ENCODE measurements at places on chromosomes 16 and 17.

GRCh38 chr16:49701789-49702494 lies 154.0 kb downstream of the ZNF423 start:
- no peak for DNase-seq

- no peak for DNase-seq
Observed at GRCh38 chr17:17950806-17951205, 21.4 kb downstream of the TOM1L2 start.

DNA sequence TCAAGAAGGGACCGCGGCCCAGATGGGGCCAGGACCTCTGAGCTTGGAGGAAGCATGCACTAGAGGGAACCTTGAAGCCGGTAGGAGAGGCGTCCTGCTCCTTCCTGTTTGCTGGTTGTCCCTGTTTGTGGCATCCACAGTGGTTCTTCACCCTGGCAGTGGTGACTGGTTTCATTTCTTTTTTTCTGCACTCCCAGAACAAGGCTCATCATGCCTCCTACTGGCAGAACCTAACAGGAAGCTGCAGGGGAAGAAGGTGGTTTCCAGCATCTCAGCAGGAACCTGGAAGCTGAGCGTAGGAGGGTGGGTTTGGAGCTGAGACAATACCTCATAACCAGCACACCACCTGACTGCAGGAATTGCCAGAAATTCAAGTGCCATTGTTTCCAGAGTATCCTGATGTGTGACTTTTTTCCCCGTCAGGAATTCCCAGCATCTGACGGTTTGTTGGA lies 5.8 kb downstream of the TMEM231 start:
- no peak for DNase-seq

GRCh38 chr17:2700491-2701141 lies 10.9 kb downstream of the CLUH start:
- no peak for DNase-seq

DNA sequence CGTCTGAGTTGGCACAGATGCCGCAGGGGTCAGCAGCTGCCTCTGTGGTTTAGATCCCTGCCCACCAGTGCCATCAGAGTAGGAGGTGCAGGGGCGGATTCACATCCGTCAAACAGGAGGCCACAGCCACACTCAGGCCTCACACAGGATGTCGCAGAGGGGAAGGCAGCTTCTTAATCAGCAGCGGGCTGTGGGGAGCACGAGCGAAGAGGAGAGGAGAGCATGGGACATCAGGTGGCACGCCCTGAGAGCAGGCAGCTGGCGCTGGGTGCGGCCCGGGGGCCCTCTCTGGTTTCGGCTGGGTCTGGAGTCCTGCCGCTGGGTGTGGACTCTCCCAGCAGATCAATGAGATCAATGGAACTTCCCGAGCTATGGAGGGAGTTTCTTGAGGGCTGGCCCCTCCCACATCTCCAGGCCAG lies 9.6 kb downstream of the LLGL2 start:
- peak; percentile 82 for DNase-seq

DNA sequence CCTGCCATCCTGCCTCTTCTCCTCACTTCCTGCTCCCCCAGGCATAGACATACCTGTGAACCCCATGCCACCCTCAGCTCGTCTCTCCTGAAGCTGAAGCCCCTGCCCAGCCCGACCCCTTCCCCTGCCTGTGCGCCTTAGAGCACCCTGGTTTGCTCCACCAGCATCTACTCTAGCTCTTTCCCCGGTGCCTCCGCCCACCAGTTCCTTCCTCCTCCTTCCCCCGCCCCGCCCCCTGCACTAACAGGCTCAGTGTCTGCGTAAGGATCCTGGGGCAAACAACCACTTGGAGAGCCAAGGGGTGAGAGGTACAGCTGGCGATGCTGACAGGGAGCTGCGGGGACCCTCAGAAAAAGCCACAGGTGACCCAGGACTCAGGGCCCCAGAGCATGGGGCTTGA lies 1.9 kb downstream of the GPR142 start:
- peak; percentile 85 for DNase-seq

GRCh38 chr17:30336369-30337171 lies 2.7 kb upstream of the TMIGD1 start:
- DNase-seq: peak; percentile 78

- no peak for DNase-seq
Observed at GRCh38 chr17:40491486-40491885, 9.9 kb downstream of the TNS4 start.

DNA sequence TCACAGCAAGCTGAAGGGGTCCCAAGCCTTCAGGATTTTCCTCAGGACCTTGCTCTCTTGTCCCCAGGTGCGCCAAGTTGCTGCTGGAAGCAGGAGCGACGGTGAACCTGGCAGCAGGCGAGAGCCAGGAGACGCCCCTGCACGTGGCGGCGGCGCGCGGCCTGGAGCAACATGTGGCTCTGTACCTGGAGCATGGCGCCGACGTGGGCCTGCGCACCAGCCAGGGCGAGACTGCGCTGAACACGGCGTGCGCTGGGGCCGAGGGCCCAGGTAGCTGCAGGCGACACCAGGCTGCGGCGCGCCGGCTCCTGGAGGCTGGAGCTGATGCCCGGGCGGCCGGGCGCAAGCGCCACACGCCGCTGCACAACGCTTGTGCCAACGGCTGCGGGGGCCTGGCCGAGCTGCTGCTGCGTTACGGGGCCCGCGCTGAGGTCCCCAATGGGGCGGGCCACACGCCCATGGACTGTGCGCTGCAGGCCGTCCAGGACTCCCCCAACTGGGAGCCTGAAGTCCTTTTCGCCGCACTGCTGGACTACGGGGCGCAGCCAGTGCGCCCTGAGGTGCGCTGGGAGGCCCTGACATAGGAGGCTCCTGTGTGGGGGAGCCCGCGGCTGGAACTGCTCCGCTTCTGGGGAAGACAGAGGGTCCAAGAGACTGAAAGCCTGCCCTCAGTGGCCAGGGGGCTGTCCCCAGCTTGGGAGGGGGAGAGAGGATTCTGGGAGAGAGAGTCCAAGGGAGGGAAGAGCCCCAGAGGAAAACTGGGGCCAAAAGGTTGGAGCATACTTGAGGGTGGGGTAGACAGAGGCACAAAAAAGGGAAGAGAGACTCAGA lies 6.4 kb downstream of the ASB16 start:
- DNase-seq: no peak

- DNase-seq: no peak
Observed at GRCh38 chr17:66540131-66540781, 237.8 kb downstream of the PRKCA start.

DNA sequence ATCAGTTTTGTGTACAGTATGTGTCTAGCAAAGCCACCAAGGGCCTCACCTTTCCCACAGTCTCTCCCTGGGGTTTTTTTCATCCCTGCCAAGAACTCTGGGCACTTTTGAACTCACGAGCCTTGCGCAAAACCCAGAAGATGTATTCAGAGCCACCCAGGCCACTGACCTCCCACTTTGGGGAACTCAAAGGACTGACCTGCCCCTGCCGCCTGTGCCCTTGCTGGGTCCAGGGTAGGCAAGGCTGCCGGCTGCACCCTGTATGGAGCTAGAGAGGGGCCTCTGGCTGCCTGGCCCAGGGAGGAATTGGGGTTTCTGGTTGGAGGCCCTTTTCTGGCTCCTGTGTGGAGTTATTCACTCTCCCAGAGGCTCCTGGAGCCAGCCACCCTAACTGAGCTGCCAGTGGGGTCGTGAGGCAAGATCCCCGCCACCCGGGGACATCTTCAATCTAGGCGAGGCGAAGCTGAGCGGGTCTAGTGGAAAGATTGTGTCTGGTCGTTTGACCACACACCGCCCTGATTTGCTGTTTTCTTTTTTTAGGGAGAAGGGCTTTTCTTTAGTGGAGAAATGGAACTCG lies 1.9 kb downstream of the CDK5R1 start:
- no peak for DNase-seq

- no peak for DNase-seq
Observed at GRCh38 chr17:7403727-7403976, 245 bp downstream of the TMEM256 start.

DNA sequence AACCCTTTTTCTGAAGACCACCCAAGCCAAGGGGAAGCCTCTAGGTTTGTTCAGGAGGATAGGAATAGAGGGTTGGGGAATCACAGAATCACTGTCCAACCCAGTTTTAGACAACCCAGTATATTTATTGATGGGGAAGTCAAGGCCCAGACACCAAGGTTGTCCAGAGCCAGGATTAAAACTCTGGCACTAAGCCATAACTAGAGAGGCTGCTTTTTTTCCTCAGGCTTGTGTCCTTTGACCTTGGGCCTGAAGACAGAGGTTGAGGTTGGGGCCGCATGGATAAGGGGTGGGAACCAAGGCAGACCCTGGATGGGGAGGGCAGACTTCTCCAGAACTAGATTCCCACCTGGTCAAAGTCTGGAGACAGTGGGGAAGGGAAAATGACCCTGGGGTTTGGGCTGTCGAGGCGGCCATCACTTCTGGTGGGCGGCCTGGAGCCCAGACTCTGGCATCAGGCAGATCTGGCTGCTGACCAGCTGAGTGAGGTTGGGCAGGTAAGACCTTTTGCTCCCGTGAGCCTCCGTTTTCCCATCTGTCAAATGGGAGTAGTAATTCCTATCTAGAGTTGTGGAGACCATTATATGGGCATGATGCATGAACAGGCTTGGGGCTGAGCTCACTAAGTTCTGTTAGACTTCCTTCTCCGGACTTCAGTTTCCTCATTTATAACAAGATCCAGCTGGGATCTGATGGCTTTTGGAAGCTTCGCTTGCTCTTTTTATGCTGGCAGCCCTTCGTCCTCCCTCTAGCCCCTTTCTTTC lies 17.9 kb downstream of the IGFBP4 start:
- no peak for DNase-seq

DNA sequence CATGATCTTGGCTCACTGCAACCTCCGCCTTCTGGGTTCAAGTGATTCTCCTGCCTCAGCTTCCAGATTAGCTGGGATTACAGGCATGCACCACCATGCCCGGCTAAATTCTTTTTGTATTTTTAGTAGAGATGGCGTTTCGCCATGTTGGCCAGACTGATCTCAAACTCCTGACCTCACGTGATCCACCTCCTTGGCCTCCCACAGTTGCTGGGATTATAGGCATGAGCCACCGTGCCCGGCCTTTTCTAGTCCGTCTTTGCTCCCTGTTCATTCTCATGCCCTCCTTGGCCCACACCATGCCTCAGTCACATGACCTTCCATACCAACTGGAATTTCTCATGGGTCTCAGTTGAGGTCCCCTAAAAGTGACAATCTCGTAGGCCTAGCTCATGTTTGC lies 86.9 kb downstream of the SNX29 start:
- peak; percentile 53 for DNase-seq

GRCh38 chr17:67884741-67885140 lies 59.4 kb downstream of the BPTF start:
- no peak for DNase-seq

DNA sequence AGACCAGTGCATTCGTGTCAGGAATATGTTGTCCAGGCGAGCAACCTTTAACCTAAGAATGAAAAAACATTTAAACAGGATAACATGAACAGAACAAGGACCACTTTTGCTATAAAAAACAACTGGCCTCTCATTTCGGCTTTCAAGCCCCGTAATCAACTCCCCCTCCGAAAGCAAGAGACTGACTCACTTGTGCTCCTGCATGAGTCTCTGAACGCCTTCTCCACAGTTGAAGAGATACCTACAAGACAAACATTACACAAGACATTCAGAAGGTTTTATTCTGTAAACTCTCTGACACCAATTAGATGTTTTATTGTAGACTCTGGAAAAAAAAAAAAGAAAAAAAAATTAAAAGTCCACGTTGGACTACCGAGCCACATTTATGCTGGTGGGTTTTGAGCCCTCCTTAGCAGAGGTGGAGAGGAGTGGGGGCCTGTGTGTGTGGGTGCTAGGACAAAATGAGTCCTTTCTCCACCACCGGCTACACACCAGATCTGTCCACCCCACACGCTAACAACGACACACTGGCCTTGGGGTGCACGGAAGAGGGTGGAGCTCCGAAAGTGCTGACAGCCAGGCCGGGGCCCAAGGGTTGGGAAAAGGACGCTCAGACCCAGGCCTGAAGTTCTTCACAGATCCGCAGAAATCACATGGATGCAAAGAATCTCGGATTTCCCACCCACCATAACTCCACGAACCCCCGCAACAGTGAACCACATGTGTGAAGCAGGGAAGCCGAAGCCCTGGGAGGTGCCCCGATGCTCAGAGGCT lies 759 bp downstream of the ELAC2 start:
- DNase-seq: no peak

GRCh38 chr16:75072239-75072947 lies 44.2 kb downstream of the LDHD start:
- DNase-seq: peak; percentile 27

GRCh38 chr17:1473841-1474240 lies 17.8 kb upstream of the CRK start:
- DNase-seq: no peak

DNA sequence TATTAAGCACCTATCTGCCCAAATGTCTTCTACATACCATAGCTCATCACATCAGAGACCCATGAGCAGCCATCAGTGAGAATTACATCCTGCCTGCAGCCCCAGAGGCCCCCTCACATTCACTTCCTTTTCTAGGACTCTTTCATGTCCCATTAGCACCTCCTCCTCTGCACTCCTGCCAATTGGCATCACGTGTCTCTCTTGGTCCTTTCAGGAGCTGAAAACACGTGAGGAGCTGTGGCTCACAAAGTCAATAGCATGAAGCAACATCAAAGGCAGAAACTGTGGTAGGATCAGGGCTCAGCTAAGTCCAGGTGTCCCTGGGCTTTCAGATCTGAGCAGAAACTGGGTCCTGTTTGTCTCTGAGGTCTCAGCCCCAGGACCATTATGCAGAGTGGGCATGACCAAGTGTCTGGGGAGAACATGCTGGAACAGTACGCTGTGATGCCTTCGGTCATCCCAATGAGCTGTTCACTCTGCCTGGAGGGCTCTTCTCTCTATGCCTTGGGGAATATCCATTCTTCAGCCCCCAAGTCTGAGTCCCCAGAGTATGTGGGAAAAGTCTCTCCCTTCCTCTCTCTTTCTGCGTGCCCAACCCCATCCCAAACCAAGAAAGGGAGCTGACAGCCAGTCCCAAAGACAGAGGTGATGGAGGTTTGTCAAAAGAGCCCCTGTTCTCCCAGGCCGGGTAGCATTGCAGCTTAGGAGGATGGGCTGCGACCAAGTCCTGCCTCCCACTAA lies 457.0 kb upstream of the CDH5 start:
- no peak for DNase-seq

- DNase-seq: no peak
Observed at GRCh38 chr17:67090341-67090740, 46.0 kb downstream of the CACNG1 start.

DNA sequence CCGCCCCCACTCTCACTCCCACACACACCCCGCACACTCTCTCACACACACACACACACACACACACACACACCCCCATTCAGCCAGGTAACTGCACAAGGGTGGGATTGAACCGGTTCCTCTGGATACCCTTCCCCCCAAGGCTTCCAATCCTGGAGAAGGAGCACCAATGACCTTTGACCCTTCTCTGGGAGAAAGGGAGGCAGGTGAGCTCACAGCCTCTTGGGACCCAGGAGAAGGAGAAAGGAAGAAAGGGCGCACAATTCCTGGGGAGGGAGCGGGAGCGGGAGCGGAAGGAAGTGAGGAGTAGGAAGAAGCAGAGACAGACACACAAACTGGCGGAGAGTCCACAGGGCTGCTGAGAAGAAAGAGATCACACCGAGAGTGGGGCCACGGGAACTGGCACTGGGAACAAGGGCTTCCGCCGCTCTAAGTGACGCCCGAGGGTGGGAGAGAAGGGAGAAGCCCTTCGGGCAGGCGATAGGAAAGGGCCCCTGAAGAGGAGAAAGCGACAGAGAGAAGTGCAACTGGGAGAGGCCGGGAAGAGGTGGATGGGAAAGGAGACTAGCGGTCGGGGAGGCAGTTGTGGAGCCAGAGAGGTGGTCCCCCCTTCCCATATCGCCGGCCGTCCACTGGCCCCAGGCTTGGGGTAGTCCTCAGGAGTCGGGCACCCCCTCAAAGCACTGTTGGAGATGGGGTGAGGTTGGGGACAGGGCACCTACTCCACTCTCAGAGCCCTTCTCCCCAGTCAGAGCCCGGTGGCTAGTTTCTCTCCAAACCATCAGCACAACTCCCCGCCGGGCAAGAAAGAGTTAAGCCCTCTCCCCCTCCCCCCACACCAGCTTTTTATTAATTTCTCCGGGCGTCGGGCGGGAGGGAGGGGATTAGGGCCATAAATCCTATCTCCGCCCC lies 1.3 kb downstream of the SAMD14 start:
- DNase-seq: no peak

All from activated effector memory CD4-positive, alpha-beta T cell treated with anti-CD3 and anti-CD28 coated beads, Interleukin-2, amount 50 U/mL, for 16 hours (primary cell).